Tibial nerve (tissue), 4 donors: ENCODE measurements at places on chromosomes 13 and 19.

DNA sequence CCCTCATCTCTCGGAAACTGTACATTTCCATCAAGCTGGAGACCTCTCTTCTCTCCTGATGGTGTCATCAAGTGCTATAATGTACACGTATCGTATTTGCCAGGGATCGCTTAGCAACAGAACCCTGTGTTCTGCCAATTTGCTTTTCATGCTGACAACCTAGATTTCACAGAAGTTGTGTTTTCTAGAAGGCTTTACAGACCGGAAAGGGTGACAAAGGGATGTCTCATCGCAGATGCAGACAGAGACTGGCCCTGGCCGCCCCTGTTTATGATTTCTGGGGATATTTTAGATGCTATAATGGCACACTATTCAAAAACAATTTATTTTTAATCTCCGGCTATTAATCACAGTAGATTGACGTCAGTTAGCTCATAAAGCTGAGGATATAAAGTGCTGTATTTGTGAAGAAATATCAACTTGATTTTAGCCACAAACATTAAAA is 291.4 kb downstream of the IRS2 start:
- DNase-seq: no peak

DNA sequence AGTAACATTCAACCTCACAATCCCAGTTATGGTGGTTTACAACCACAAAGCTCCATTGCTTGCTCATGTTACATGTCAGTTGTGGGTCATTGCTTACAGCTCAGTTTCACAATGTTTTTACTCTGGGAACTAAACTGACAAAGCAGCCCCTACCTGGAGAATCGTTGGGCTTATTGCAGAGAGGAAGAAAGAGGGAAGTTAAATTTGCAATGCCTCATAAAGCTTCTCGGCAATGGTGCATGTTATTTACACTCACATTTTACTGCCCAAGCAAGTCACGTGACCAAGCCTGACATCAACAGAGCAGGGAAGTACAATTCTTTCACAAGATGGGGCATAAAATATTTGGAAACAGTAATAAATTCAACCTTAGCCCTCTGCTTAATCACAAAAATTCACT is 441.6 kb downstream of the TDRD3 start:
- no peak for DNase-seq

GRCh38 chr13:46605825-46606554 is 53.0 kb downstream of the LRCH1 start:
- no peak for DNase-seq

- no peak for DNase-seq
Observed at GRCh38 chr13:70795484-70795883, 687.2 kb upstream of the KLHL1 start.

- no peak for DNase-seq
Observed at GRCh38 chr19:33998739-33999345, 173.5 kb upstream of the LSM14A start.

DNA sequence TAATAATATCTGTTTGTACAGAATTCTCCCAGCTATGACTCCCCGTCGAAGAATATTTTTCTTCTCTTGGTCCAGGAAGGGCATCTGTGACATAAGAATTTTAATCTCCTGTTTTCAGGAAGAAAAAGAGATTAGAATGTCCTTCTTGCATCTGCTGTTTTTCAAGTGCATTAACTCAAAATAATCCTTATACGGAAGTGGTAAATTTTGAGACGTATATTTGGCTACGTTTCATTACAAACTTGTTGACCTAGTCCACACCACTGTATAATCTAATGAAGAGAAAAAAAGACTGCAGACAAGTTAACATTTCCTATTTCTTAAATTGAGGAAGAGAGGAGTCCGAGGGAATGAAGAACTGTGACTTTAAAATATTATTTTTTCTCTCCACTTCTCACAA is 959.9 kb downstream of the DIAPH3 start:
- DNase-seq: no peak

- no peak for DNase-seq
Observed at GRCh38 chr13:48828962-48829411, 146.7 kb upstream of the FNDC3A start.

GRCh38 chr19:10780368-10780767 is 55.6 kb downstream of the TMED1 start:
- peak; percentile 64 for DNase-seq

DNA sequence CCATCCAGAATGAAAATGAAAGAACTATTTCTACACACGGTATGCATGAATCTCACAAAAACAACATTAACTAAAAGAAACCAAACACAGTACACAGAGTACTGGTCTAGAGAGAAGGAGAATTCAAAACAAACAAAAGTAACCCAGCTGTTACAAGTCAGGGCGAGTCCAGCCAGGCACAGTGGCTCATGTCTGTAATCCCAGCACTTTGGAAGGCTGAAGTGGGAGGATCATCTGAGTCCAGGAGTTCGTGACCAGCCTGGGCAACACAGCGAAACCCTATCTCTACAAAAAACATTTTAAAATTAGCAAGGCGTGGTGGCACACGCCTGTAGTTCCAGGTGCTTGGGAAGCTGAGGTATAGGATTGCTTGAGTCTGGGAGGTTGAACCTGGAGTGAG is 1.7 kb upstream of the PSMC4 start:
- DNase-seq: no peak

GRCh38 chr13:43270130-43270830 is 246.9 kb downstream of the DNAJC15 start:
- no peak for DNase-seq

- DNase-seq: no peak
Observed at GRCh38 chr13:100852146-100852545, 177.6 kb upstream of the TMTC4 start.

- DNase-seq: no peak
Observed at GRCh38 chr19:47099576-47100050, 14.0 kb downstream of the ZC3H4 start.

- DNase-seq: no peak
Observed at GRCh38 chr19:46761418-46761831, 15.2 kb upstream of the STRN4 start.

DNA sequence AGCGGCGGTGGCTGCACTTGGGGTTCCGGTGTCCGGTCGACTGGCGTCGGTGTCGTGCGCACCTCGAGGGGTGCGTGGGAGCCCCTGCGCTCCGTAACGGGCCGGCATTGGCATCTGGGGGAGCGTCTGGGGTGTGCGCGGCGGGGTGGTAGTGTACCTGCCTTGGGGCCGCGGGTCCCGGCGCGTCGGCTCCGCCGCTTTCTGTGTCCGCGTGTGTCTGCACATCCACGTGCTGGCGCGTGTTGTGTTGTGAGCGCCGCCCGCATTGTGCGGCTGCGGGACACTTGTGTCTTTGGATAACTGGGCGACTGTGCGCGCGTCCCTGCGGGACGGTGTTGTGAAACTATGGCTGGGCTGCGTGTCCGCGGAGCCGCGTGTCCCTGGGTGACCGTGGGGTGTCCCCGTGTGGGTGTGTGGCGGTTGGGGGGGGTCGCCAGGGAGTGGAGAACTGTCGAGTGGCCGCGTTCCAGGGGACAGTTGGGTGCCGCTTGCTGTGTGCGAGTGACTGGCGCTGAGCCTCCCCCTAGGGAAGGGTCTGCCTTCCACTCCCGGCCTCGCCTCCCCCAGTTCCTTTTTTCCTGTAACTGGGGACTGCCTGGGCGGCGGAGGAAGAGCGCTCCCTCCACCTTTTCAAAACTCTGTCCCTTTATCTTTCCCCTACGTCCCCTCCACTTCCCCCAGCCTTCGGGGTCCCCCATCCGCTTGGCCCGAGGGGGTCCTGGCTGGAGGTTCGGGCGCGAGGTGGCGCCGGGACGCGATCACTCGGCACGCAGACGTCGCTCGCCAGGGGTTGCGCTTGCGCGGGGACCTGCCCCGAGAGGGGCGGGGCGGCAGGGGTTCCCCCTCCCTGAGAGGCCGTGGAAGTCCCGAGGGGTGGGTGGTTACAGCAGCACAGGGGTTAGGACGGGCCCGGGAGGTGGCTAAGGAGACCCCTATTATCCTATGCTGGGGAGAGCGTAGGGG is 5.7 kb upstream of the NFIC start:
- DNase-seq: peak; percentile 70

DNA sequence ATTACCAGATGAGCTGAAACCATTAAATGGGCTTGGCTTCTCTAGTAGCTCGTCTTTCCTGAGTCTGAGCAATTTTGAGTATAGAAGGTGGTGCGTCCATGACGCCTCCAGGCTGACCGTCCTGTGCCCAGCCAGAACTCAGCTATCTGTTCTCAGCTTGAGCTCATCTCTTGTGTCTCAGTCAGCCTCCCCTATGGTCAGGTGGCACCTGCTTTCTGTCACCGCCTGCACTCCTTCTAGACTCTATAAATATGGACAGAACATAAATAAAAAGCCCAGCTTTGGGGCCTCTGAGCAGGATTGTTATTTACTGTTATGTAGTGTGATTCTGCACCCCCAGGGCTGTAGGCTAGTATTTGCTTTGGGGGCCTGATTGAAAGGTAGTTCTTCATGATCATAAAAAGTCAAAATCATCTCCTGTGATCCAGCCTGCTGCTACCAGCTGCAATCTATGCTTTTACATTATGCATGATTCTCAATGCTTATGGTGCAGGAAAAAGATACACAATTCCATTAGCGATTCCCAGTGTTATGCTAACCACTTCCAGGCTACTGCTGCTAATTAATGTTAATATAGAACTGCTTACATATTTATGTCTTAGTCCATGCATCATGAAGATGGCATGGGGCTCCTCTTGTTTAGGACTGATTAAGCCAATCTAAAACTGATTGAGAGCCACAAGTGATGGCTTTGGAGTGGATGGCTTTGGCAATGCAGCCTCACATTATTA is 72.5 kb upstream of the TMTC4 start:
- no peak for DNase-seq

DNA sequence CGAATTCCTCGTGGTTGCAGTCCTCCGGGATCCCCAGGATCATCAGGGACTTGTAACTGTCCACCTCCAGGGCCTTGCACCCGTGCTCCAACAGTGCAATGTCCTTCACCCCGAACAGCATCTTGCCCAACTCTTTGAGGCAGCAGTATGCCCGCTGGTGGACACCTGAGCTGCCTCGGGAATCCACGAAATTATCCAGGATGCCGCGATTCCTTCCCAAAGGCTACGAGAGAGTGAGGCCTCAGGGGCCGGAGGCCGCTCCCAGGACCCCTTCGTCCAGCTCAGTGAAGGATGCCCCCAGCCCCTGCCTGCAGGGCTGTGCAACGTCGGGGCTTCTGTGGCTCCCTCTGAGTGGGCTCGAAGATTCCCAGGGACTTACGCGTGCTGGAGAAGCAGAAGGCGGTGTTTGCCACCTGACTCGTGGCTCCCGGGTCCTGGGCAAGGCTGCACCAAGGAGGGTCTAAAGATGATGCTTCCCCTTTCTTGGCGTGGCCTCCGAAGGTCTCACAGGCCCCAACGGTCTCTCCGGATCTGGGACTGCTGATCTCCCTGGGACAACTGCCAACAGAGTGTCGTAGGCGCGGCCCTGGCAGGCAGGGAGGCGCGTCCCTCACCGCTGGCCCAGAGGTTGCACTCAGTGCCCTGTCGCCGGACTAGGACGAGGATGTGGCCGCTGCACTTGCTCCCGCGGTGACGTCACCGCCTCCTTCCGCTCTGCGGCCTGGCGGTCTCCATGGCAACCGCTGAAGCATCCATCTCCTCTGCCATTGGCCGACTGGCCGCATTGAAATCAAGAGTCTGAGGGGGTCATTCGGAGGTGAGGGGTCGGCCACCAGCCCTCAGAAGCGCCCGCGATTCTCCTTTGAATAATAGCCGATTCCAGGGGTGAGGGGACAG is at the start of gene PNMA8C:
TSS of gene PNMA8C (minus strand) at position 698 of the 897 bp plus-strand sequence. CDS start at position 121, 577 bp downstream.
- DNase-seq: no peak

GRCh38 chr19:6378486-6378885 is 2.8 kb upstream of the PSPN start:
- DNase-seq: no peak

DNA sequence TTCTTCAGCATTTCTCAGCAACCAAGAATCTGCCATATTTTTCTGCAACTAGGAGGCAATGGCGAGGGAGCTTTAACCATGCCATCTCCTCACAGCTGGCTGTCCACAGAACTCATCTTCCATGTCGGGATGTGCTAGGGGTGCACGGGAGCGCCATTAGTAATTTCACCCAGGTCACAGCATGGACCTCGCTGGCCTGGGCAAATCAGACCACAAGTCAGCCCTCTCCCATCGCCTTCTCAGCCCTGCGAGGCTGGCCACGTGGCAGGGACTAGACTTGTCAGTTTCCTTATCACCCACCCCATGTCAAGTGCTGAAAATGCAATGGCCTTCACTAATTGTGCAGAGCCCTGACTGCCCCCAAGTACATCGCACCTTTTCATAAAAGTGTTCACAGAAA is 15.7 kb downstream of the COL4A1 start:
- DNase-seq: no peak

- no peak for DNase-seq
Observed at GRCh38 chr19:18541258-18541991, 1.9 kb downstream of the FKBP8 start.

- DNase-seq: no peak
Observed at GRCh38 chr19:23415561-23416191, 20.4 kb upstream of the ZNF91 start.

DNA sequence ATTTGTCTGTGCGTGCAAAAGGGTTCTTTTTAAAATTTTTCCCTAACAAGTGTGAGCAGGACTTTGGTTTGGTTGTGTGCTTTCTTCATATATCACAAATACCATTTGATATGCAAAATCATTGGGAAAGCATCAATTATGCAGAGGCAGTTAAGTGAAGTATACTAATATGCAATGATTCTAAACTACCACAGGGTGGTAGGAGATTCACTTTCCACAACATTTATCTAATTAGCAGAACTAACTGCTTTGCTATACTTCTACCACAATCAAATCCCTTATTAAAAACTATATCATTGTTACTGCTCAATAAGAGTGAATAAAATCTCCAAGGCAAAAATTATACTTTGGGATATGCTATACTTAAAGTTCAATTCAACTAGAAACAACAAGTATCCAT is 2738.9 kb upstream of the PCDH20 start:
- no peak for DNase-seq

DNA sequence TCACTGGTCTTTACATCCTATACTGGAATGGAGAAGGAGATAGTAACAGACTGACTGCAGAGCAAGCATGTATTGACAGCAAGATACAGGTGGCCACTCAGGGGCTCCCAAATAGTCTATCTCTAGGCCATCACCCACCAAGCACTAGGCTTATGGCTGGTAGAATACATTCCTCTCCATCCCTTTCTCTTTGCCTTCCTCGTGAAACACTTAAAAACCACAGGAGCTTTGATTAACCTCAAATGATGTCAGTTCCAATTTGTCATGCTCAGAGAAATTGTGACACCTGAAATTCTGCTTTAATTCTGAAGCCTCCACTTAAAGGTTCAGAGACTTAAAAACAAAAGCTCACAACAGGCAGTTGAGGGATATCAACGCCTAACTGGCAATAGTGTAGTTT is 17.2 kb downstream of the ENOX1 start:
- DNase-seq: no peak

- no peak for DNase-seq
Observed at GRCh38 chr13:48563626-48564025, 30.7 kb upstream of the RCBTB2 start.
